Stimulated activated CD8-positive, alpha-beta memory T cell treated with anti-CD3 and anti-CD28 coated beads, Interleukin-7, amount 100 ng/mL, for 48 hours (primary cell): ENCODE measurements at places on chromosomes 4 and X.

DNA sequence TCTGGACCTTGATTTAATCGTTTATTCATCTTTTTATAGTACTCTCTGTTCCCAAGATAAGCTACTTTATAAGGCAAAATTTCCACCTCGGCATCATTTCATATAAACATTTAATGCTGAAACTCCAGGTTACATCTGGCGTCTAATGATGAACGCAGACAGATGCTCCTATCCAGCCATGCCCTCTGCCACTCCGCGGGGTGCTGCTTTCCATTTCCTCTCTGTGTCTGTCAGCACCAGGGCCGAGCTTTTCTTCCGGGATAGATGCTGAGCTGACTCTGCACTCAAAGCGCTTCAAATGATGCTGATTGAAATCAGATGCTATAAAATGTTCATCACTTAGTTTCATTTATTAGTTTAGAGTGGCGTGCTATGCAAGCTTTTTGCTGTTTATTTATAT is 80.5 kb upstream of the HELT start:
- DNase-seq, result no peak

DNA sequence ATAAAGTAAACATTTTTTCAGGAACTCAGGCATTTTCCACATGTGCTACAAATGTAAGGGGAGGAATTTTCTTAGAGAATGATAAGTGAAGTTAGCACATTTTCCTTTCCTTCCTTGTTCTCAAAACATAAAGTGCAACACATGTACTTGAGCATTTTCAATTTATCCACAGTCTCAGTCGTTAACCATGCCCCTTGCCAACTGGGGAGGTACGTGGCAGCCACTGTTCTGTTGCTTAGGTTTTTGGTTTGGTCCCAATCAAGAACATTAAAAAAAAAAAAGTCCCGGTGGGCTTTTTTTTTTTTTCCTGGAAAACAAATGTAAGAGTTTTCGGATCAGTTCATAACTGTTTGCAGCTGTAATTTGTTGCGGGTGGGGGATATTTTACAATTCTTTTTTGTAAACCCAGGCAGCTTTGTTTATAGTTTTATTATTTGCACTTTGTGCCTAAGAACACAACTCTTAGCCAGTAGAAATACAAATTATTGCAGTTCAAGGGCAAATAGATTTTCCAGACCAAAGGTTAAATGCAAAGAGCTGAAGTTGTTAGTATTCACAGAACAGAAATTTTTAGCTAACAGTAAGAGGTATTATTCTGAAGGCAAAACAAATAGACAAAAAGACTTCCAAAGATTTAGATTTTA is 112.1 kb upstream of the NAP1L5 start:
- DNase-seq, result no peak

GRCh38 chrX:41335958-41336331 is 2.0 kb downstream of the DDX3X start:
- DNase-seq, result no peak

DNA sequence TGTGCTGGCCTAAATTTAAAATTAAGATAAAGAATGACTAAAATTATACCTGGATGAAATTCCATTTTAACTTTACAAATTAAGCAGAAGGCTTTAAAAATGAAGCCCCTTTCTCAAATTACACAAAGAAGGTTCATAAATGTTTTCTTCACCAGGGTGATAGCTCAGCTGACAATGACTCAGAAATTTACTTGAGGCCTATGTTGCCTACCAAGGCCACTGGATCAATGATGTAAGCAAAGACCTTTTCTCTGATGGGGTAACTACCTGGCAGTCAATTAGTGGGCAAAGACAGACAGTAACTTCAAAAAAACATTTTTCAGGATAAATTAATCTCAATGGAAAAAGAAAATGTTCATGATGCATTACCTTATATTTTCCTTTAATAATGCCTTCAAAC is 23.9 kb upstream of the GPR34 start:
- DNase-seq, result no peak

DNA sequence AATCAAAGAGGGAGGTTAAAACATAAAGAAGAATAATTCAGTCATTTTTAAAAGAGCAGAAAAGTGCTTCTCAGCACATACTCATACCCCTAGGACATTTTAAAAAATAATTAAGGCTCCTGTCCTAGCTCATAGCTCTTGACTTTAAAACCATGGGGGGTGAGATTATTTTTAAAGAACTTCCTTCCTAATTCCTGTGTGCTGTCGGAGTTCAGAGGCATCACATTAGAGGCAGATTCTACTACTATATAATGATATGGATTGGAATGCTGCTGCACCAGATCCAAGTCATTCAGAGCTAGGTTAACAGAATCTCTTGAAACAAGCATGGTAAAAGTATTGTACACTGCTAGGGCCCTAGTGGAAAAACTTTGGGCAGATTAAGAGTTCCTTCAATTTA is 456.5 kb upstream of the ADGRL3 start:
- DNase-seq, result no peak

GRCh38 chr4:156677131-156677531 is 294.5 kb downstream of the PDGFC start:
- no peak for DNase-seq

DNA sequence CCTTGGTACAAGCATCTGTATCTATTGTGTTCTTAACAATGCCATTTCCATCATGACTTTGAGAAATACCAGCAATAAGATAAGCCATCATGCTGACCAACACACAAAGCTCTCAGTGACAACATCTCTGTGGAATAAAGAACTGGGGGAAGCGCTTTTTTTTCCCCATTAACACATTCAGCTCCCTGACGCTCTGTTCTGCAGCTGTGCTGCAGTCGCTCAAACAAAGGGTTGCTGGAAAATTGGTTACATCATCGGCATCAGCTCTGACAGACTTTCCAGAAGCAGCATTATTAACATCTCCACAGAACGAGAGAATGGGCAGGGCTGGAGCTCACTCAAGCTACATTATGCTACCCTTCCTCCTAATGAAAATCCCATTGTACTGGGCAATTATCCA is 39.9 kb downstream of the DCX start:
- no peak for DNase-seq

DNA sequence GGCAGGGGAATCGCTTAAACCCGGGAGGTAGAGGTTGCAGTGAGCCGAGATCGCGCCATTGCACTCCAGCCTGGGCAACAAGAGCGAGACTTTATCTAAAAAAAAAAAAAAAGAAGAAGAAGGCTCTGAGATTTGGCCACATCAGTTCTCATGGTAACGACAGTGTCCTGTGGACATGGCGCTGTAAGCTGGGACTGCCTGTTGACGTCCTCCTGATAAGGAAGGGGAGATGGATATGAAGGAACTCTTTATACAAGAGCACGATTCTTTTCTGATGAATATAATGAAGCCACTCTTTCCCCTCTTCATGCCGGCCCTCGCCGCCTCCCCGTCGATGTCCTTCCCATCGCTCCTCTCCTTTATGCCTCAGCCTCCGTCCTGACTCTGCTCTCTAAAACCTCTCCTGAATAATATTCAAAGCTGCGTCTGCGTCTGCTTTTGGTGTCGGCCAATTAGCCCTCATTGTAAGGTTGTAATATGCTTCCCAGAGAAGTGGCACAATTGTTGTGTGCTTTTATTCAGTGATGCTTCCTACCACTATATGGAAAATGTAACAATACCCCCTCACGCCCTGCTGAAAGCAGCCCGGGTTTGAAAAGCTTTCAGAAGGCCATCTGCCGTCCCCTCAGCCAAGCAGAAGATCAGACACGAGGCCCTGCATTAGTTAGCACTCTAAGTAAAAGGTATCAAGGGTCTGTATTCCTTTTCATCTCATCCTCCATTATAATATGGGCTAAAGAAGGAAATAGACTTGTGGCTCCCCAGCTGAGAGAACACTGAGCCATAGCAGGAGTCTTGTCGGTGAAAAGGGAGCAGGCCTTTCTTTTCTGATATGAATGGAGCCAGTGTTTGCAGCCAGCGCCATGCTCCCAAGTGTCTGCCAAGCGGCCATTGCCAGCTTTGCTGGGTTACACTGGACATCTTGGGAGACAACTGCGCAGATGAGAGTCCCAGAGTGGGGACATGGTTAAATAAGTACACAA is 22.1 kb upstream of the SCOC start:
- no peak for DNase-seq

GRCh38 chr4:188023682-188024081 is 28.1 kb downstream of the ZFP42 start:
- no peak for DNase-seq

GRCh38 chr4:174316546-174316945 is 32.8 kb downstream of the CEP44 start:
- DNase-seq, result no peak

GRCh38 chr4:16626945-16627344 is 271.5 kb downstream of the LDB2 start:
- no peak for DNase-seq

GRCh38 chr4:85905761-85906160 is 430.8 kb downstream of the ARHGAP24 start:
- no peak for DNase-seq

DNA sequence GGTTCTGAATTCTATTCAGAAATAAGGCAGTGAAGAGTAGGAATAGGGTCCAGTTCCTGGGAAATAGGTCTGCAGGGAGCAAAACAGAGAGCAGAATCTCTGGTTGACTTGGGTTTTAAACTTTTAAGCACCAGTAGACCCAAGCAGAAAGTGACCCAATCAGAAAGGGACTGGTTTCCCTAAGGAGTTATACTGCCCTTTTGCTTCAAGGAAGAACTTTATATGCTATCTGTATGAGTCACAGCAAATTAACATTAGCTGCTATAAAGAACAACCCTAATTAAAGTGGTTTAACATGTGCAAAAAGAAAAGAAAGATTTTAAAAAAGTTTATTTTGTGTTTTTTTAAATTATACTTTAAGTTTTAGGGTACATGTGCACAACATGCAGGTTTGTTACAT is 263.6 kb upstream of the EMCN start:
- no peak for DNase-seq

DNA sequence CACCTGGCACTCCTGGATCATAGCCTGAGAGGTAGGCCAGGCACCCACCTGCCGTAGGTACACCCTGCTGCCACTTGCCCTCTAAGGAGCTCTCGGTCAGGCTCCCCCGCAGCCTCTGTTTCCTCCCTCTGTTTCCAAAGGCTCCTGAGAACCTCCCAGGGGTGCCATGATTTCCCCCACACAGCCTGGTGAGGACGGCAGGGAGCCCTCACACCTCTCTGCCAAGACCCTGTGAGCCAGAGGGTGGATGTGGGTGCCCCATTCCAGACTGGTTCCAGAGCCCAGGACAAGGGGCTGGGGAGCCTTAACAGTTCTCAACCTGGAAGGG is 1.6 kb upstream of the ABLIM2 start:
- DNase-seq, result no peak

DNA sequence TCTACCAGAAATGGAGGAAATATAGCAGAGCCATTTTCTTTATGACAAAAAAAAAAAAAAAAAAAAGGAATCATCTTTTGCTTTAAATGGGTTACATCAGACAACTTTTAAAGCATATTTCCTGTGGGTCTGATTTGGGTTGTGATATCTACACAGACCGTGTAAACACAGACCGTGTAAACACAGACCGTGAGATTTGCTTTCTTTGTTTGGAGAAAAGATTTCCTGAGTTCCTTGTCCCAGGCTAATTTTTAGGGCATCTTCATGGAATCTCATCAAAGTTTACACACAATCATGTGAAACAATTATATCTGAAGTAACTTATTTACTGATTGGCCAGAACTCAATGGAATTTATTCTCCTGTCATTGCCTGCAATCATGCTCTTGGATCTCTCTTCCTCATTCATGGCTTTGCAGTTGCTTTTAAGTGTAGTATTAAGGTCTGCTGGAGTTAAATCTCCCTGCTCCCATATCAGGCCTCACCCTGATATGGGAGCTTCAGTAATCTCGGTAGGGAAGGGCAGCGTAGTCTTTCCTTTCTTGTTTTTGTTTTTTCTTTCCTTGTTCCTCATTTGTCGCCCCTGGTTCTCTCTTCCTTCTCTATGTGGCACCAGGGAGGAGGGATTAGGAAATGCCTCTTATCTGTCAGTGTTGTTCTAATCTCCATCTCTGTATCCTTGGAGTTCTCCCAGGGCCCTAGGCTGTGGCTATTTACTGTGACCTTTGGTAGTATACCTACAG is 248.6 kb upstream of the JADE1 start:
- no peak for DNase-seq

- DNase-seq, result no peak
Measured at GRCh38 chr4:145796346-145796745, 116.4 kb downstream of the C4orf51 start.

DNA sequence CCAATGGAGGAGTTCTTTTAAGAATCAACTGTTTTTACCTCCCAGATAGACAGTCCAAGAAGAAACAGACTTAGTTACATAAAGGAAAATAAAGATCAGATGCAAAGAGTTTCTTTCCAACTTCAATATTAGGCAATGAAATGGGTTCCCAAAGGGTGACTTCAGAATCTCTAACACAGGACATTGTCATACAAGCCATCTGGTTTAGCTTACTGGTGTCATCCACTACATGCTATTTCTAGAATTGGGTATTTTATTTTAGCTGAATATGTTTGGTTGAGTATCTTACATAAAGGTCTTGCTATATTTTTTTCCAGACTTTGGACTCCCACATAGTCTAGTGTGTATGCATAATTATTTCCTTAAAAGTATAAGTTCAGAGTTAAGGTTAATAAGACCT is 162.1 kb upstream of the SLC7A11 start:
- DNase-seq, result no peak

GRCh38 chr4:35548921-35549320 is 695.4 kb downstream of the ARAP2 start:
- no peak for DNase-seq

- DNase-seq, result no peak
Measured at GRCh38 chr4:112083587-112084347, 61.5 kb upstream of the FAM241A start.

- no peak for DNase-seq
Measured at GRCh38 chrX:119512146-119512800, 44.0 kb downstream of the SLC25A5 start.

DNA sequence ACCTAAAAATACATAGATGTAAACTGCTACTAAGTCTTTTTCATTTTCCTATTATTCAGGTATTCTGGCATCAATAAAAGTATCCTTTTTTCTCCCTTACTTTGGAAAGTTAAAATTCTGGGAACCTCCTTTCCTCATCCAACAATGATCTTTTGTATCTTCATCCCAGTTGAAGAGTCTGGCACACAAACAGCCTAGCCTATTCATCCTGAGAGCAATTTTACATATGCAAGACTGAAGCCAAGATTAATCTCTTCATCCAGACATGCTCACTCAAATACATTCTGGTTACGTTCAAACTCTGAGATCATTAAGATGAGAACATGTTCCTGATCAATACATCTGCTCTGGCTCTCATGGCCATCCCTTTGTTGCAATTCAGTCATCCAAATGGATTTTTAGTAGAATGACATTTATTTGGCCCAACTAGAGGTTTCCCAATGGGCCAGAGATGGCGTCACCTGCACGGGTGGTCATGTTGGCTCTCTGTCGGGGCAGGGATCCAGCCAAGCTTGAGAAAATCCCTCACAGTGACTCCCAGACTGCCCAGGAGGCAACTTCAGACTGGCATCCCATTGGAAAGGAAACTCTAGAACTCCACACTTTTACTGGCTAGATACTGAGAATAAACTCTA is 135.3 kb upstream of the VCX2 start:
- no peak for DNase-seq

- DNase-seq, result no peak
Measured at GRCh38 chrX:40471965-40472648, 108.7 kb upstream of the ATP6AP2 start.
